ENCODE measurements at places on chromosomes 6 and 20. TPM values are rescaled to one million over a fixed set of nuclear protein-coding genes. Genes with fewer than 3 reads are reported as not detected.

The CPXM1 gene
- total RNA-seq, result not detected

DNA sequence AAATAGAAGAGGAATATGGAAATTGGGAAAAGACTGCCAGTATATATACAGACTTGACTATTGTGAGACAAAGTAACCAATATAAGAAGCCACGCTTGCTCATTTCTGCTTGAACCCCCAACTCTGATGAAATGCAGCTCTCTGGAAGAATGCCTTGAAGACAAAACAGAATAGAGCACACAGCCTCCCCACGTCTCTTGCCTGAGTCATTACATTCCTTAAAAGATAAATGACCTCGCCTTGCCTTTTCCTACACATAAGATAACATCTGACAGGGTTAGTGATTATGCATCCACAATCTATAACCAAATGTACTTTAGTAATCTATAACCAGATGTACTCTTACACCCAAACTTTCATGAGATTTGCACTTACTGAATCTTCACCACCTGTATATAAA lies 141.1 kb upstream of the EEF1E1 start:
- no peak for DNase-seq

The AIF1 gene
- total RNA-seq, result not detected

DNA sequence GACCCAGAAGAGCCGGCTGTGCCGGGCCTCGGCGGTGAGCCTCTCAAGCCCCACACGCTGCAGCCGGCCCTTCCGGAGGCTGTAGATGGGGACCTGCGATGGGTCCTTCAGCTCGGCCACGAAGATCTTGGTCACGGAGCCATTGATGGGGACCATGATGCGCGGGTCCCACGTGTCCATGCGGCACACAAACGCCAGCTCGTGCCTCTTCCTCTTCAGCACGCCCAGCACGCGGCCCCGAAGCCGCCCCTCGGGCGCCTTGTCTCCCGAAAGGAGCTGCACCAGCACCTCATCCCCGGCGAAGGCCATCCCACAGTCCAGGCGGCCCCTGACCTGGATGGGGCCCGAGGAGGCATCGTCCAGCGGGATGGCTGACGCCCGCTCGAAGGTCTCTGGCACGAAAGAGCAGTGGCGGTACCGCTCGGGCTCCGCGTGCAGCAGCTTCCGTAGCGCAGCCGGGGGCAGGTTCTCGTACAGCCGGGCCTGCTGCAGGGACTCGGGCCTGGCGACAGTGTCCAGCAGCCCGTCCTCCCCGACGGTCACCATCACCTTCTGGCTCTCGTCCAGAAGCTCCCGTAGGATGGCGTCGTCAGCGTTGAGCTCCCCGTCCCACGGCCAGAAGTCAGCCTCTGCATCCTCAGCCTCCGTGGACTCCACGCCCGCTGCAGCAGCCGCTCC lies 8.9 kb downstream of the HELZ2 start:
- DNase-seq, result no peak

DNA sequence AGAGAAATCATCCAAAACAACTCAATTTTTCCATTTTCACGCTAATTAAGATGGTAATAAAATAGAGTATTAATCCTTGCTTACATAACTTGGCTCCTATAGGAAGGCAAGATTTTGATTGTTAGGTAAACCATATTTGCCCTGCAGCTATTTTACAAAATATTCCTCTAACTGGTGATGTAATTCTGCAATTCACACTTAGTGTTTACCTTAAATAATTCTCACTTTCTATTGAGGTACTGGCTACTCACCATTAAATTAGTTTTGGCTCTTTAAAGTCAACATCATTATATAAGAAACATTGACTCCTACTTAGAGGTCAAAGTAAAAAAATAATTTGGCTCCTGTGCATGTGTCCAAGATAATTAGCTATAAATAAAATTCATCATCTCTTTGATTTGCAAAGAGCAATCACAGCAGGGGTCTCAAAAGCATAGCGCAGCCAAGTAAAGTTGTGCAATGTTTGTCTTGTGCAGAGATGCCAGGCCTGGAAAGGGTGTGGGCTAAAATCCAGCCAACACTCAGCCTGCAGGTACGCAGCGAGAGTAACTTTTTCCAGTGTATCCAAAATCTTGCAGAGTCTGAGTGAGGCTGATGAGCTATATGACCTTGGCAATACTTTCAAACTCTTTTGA lies 501.2 kb downstream of the MMUT start:
- no peak for DNase-seq

The MOG gene
- not detected for total RNA-seq

The MAD2L1BP gene
- total RNA-seq, result 26.9 TPM

DNA sequence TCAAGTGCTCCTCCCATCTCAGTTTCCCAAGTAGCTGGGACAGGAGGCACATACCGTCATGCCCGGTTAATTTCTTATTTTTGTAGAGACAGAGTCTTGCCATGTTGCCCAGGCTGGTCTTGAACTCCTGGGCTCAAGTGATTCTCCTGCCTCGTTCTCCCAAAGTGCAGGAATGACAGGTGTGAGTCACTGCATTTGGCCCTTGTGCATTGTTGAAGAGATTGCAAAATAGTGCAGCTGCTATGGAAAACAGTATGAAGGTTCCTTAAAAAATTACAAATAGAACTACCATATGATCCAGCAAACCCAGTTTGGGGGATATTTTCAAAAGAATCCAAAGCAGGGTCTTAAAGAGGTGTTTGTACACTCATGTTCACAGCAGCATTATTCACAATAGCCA lies 69.1 kb downstream of the GJA10 start:
- no peak for DNase-seq

DNA sequence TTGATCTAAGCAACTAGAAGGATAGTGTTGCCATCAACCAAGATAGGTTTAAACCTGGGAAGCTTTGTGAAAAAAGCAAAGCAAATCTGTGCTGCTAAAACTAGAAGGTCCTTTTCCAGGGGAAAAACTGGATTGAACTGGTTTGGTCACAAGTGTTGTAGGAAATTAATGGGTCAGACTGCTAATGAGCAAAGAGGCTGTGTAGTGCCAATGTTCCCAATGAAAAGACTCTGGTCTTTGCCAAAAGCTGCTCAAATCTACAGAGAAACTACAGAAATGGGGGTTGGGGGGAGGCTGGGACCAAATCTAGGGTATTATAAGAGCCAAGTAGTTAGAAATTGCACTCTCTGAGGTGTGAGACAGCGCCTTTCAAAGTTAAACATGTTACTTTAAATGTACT lies 85.0 kb downstream of the PLCG1 start:
- DNase-seq, result no peak

DNA sequence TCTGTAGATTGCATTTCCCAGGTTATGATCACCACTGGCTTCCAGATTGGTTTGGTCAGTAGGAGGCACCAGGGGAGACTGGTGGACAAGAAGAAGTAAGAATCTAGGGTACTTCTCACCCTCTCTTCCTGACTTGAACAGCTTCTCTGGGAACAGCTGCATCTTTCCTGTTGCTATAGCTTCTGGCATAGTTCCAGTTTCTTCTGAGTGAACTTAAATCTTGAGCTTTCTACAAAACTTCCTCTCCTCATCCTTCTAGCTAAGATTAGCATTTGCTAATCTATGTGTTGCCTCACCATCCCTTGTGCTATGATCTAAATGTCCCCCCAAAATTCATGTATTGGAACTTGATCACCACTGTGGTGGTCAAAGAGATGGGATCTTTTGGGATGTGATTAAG lies 724.6 kb downstream of the UTRN start:
- no peak for DNase-seq

- DNase-seq, result peak; percentile 47
Observed at GRCh38 chr6:124223611-124224345, 420.1 kb downstream of the NKAIN2 start.

The GNMT gene
- not detected for total RNA-seq

DNA sequence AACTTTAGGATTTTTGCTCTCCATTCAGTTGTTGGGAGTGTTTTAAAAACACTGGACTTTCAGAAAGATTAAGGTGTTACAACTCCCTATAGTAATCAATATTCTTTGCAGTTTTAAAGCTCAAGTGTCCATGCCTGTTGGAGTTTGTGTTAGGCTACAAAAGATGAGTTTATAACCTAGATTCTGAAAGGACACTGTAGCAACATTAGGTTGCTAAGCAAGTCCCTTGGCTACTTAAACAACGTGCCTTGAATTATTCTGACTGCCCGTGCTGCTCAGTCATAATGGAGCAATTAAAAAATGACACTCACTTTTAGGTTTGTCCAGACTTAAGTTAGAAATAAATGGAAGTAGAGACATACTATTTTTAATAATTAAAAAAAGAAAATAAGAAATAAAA lies 41.0 kb downstream of the KLHL32 start:
- DNase-seq, result no peak

DNA sequence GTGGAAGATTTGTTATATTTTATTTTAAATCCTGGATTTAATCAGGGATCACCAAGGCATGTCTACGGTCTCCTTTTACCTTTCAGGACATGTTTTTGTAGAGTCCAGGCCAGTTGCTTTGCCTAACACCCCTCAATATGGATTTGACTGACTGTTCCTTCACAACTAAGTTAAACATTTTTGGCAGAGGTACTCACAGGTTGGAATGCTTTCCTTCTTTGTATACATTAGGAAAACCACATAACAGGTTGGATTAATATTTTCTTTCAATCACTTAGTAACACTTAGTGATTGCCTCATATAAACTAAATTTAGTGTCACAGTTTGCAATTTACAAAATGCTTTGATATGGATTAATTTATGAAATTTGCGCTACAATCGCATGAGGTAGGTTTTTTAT lies 64.5 kb downstream of the IPCEF1 start:
- no peak for DNase-seq

GRCh38 chr20:6074784-6075183 lies 20.9 kb upstream of the LRRN4 start:
- no peak for DNase-seq

GRCh38 chr6:41066867-41067304 lies 5.3 kb downstream of the OARD1 start:
- peak; percentile 64 for DNase-seq

- DNase-seq, result peak; percentile 44
Observed at GRCh38 chr6:148179786-148180185, 162.9 kb upstream of the SASH1 start.

The ID4 gene
- 0.55 TPM for total RNA-seq

DNA sequence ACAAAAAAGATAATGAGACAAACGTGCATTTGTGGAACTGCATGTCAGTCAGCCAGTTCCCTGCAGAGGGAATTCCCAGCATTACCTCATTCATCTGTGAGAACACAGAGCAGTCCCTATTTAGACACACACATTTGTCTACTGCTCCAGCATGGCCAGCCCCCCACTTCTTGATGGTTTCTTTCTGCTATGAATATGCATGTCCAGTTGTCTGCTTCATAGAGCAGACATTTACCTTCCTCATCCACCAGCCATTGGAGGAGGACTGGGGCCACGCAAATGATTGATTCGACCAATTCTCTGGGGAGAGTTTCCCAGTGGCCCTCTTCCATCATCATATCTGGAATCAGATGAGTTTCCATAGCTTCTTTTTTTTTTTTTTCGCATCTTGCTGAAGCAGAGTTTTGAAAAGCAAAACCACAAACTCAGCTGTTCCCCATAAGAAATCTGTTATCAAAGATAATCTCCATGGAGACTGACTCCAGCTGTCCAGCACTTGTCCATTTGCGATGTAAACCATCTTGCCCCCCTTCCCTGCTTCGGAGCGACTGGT lies 11.8 kb downstream of the ENPP1 start:
- no peak for DNase-seq

The CLPSL2 gene
- total RNA-seq, result not detected

- DNase-seq, result no peak
Observed at GRCh38 chr6:91667596-91667995, 1080.7 kb upstream of the MAP3K7 start.

The LIME1 gene
- total RNA-seq, result 5.8 TPM

The FRS3 gene
- total RNA-seq, result 1.5 TPM

The OLIG3 gene
- total RNA-seq, result not detected

The CD93 gene
- 0.03 TPM for total RNA-seq

DNA sequence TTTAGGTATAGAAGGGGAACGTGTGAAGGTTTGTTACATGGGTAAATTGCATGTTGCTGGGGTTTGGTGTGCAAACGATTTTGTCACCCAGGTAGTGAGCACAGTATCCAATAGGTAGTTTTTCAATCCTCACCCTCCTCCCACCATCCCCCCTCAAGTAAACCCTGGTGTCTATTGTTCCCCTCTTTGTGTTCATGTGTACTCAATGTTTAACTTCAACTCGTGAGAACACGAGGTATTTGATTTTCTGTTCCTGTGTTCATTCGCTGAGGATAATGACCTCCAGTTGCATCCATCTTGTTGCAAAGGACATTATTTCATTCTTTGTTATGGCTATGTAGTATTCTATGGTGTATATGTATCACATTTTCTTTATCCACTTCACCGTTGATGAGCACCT lies 11.6 kb upstream of the VNN1 start:
- no peak for DNase-seq

GRCh38 chr6:129558248-129558647 lies 151.7 kb downstream of the ARHGAP18 start:
- DNase-seq, result no peak

DNA sequence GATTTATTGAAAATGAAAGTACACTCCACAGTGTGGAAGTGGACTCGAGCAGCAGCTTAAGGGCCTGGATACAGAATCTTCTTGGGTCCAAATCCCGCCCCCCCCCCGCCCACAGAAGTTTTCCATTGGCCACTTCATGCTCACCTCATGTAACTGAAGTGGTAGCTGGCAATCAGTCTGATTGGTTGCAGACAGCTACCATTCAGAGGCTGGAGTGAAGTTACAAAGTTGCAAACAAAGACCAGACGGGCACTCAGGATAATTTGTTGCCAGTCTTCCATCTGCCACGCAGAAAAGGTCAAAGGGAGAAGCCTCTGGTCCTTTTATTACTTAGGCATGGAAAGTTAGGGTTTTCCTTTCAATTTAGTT lies 25.8 kb upstream of the FABP7 start:
- no peak for DNase-seq

DNA sequence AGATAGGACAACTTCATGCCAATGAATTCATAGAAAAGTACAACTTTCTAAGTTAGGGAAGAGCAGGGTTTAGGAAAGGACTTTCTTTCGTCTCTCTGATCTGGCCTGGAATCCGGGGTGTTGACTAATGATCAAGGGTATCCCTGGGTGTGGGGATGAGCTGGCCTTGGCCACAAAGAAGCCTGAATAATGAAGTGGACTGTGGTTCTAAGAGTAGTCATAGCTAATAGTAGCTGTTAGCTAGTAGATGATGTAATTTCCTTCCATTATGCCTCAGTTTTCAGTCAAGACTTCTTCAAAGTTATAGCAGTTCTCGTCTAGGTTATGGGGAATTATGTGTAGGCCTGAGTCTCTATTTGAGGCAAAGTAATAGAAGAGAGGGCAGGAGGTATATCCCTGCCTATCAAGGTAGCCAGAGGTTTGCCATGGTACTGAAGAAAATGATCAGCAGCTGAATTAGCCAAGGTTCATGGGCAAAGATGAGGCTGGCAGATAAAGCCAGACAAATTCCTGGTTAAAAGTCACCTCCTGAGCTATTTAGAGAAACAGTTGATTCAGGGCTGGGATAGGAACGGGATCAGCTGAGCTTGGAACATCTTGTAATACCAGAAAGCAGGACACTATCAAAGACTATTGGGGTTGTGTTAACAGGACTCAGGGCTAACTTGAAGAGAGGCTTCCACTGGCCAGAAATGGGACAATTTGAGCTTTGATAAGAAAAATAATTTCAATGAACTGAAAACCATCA lies 18.7 kb upstream of the TRPC4AP start:
- DNase-seq, result peak; percentile 90

The CLDN20 gene
- not detected for total RNA-seq

The C6orf141 gene
- total RNA-seq, result 6.5 TPM

Measured in HT1080 (cell line).